ENCODE measurements at places on chromosomes 7 and 10. TPM values are rescaled to one million over a fixed set of nuclear protein-coding genes. Genes with fewer than 3 reads are reported as not detected.

Gene OPN4
- not detected for total RNA-seq

GRCh38 chr7:93914581-93915066, 6.9 kb upstream of the GNG11 start:
- H3K27ac ChIP-seq: no peak overlapping the region
- H3K4me3 ChIP-seq: no peak overlapping the region
- DNase-seq: no peak
- no peaks in the 10 kb centered on the region for H3K4me1 ChIP-seq
- no peaks in the 10 kb centered on the region for H3K36me3 ChIP-seq

Gene SLC4A2
- total RNA-seq: 117 TPM

DNA sequence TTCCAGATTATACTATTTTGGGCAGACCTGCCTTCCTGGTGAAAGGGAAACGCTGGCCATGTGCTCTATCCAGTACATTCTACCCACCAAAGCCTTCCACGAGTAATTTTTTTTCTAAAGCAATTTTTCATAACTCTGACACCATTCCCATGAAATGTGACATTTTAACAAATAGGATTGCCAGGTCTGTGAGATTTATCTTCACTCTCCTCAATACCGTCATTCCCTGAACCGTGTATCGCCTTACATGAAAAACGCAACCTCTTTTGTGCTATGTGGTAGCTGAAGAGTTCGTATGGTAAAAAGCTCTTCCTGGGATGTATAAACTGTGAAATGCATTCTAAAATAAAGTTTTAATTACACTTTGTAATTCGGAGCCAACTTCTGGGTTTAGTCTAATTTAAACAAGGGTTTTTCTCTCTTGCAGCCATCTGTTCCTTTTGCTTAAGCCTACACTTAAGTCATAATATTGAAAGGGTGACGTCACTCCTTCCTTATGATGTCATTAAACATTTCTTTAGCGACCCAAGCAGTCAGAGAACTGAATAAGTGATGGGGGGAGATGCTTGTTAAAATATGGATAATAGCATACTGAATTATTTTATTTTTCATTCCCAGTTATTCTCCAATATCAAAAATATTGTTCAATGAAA, 27.7 kb downstream of the C1QL3 start:
- H3K27ac ChIP-seq: no peak overlapping the region
- H3K36me3 ChIP-seq: peaks cover 4% of the 10 kb centered on the region
- no peaks in the 10 kb centered on the region for H3K27me3 ChIP-seq
- H3K4me3 ChIP-seq: no peak overlapping the region

DNA sequence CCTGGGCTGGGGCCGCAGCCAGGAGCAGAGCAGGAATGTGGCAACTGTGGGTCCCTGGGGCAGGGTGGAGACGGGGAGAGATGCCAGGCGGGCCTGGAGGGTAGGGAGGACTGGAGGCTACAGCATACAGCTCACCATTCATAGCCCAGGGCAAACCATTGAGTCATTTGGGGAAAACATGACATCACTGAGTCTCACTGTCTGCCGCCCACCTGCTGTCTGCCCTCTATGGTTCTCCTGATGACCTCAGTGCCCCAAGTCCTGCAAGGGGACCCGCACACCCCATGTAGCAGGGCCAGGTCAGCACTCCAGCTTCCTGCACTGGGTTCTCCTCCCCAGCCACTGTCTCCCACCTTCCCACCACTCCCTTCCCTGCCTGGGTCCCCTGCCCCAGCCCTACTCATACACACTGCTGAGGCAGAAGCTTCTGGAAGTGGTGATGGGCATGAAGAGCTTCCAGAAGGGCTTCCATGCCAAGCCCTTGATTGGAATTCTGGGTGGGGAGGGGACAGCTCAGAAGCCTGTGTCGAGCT, 10.4 kb downstream of the CHST3 start:
- H3K4me1 ChIP-seq: no peaks in the 10 kb centered on the region
- H3K27me3 ChIP-seq: no peaks in the 10 kb centered on the region
- no peak overlapping the region for H3K4me3 ChIP-seq

DNA sequence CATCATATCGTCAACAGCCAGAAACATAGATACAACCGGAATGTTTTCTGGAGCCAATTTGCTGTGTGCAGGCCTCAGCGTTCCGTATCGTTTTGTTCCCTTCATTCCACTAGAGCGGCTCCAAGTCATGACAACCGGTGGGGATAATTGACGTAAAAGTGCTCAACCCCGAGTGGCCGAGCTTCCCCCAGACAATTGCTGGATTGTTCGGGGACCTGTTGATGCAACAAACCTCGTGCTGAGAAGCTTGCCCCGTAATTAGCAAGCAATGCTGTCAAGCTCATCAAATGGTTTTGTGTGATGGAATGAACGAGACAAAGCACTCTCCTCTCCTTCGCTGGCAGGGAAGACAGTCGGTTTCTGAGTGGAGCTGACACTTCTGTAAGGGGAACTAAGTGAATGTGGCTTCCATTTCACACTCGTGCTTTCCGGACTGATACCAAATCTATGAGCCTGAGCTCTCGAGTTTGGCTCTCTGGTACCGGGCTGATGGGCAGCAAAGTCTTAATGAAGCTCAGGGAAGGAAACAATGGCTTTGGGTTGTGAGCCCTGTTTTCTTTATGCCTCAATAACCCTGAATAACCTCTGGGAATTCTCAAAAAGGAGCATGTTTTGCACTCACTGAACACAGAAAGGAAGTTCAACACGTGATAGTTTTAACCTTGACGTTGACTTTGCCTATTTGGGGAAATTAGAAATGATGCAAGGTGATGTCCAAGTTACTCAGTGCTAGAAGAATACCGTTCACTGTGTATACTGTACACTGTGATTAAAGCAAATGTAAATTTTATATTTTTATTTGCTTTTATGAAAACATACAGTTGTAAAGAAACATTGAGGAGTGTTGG, 220.5 kb downstream of the BAMBI start:
- no peaks in the 10 kb centered on the region for H3K27me3 ChIP-seq
- H3K4me3 ChIP-seq: no peak overlapping the region
- DNase-seq: no peak
- H3K27ac ChIP-seq: no peak overlapping the region
- no peaks in the 10 kb centered on the region for H3K36me3 ChIP-seq

Gene C10orf62
- not detected for total RNA-seq

DNA sequence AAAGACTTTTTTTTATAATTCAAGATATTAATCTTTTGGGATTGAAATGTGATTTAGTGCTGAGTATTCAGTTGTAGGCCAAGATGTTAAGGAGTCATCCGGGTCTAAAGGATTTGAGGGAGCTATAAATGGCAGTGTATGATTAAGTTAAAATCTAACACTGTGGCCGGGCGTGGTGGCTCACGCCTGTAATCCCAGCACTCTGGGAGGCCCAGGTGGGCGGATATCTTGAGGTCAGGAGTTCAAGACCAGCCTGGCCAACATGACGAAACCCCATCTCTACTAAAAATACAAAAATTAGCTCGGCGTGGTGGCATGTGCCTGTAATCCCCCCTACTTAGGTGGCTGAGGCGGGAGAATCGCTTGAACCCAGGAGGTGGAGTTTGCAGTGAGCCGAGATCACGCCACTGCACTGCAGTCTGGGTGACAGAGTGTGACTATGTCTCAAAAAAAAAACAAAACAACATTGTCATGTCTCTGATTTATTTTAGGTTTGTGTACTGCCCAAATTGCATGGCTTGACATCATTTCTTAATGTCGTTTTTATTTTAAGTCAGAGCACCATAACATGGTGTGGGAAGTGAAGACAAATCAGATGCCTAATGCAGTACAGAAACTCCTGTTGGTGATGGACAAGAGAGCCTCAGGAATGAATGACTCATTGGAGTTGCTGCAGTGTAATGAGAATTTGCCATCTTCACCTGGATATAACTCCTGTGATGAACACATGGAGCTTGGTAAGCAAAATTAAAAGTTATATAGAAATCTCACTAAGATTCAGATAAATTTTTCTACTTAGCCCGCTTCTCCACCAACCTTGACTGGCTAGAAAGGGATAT, 10.7 kb downstream of the HBP1 start:
- H3K27ac ChIP-seq: peak overlapping the region; percentile 30
- peaks cover 19% of the 10 kb centered on the region for H3K4me1 ChIP-seq
- H3K36me3 ChIP-seq: peaks cover 12% of the 10 kb centered on the region
- H3K27me3 ChIP-seq: no peaks in the 10 kb centered on the region

DNA sequence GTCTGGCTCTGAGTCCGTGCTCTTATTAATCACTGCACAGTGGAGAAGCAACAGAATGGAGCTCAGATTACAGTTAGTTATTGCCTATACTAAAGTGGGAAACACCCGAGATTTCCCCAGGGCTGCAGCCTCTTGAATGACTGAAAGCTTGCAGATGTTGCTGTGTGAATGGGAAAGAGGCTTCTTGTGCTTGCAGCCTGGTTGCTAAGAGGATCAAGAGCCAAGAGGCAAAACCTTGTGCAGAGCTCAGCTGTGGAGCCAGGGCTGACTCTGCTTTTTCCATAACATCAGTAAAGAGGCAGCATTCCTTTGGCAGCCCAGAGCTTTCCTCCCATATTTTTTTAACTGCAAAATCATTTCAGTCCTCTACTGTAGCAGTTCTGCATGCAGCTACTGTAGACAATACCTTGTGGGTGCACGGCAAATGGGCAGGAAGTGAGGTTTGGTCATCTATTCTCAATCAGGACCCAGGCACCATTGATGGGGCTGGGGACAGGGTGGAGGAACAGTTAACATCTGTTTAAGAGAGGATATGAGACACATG, 86.5 kb downstream of the RALA start:
- H3K4me1 ChIP-seq: no peaks in the 10 kb centered on the region
- DNase-seq: no peak
- H3K27me3 ChIP-seq: no peaks in the 10 kb centered on the region
- no peak overlapping the region for H3K4me3 ChIP-seq
- H3K36me3 ChIP-seq: peaks cover 22% of the 10 kb centered on the region

DNA sequence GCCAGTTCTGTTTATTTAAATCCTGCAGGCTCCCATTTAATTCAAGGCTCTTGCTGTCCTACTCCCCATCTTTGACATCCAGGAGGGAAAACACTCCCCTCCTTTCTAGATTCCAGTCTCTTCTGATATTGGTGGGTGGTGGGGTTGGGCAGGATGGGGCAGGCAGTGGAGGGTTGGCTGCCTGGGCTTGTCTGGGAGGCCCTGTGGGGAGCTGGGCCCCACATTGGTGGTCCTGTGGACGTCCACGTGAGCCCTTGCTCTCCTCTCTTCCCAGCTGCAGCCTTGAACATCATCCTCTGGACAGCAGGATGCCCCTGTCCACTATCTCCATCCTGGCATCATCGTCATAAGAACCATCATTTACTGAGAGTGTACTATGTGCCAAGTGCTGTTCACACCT, 108.9 kb upstream of the PCBD1 start:
- H3K4me1 ChIP-seq: no peaks in the 10 kb centered on the region
- no peaks in the 10 kb centered on the region for H3K36me3 ChIP-seq
- DNase-seq: no peak

- no peaks in the 10 kb centered on the region for H3K4me1 ChIP-seq
- H3K27ac ChIP-seq: no peak overlapping the region
- H3K36me3 ChIP-seq: no peaks in the 10 kb centered on the region
- peaks cover 17% of the 10 kb centered on the region for H3K27me3 ChIP-seq
- H3K4me3 ChIP-seq: no peak overlapping the region
Observed at GRCh38 chr10:31731711-31732110, 196.9 kb downstream of the ARHGAP12 start.

DNA sequence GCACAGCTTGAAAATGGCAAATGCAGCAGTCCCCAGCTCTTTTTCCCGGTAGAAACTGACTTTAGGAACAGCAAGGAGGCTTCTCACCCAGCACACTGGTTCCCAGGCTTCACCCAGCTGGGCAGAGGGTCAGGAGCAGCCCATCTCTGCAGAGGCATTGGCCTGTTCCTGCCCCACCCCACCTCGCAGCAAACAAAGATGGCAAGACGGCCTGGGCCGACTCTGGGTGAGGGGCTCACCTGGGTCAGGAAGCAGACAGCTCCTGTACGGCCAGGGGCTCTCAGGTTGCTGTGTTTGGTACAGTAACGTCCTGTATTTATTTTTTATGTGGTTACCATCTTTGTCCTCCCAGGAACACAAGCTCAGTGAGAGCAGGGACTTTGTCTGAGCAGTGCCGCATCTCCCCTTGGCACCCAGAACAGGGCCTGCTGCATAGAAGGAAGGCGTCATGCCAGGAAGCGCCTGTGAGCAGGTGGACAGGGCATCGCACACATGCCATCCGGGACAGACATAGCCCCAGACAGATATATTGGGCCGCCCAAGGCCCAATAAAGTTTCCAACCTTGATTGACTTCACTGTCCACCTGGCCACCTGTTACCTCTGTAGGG, 585.0 kb upstream of the FOXK1 start:
- no peak for DNase-seq
- no peak overlapping the region for H3K27ac ChIP-seq
- H3K4me3 ChIP-seq: no peak overlapping the region
- peaks cover 6% of the 10 kb centered on the region for H3K27me3 ChIP-seq

Gene ADGRA1
- total RNA-seq: not detected

DNA sequence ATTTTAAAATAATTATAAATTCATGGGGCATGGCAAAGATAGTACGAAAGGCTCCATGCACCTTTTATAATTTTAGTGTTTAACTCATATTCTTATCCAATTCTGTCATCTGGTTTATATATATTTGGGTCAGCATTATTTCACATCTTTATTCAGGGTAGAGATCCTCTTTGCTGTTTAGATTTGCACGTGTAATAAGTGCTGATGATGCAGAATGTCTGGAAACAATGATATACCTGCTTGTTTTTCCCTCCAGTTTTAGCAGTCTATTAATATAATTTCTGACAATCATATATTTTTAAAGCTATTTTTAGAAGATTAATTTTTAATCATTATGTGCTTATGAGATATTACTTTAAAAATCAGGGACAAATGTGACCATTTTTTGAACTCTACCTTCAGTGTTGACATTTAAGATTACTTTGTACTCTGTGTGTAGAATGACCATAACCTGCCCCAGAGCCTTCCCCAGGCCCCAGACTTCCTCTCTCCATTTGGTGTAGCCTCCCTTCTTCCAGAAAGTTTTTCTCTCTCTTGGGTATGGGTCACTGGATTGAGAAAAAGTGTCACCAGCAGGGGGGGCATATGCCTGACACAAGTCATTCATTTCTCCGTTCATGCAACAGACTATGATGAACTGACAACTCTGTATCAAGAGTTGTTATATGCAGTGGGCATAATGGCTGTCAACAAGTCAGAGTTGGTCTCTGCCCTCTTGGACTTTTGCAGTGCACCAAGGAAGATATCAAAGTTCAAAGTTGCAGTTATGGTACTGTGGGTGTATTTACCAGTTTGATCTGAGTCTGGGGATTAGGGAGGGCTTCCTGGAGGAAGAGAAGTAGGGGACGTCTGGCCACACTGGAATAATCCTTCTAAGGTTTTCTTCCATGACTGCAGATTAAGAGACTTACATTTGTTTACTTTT, 192.6 kb upstream of the CCDC6 start:
- no peak overlapping the region for H3K27ac ChIP-seq
- no peak overlapping the region for H3K4me3 ChIP-seq
- H3K4me1 ChIP-seq: no peaks in the 10 kb centered on the region

DNA sequence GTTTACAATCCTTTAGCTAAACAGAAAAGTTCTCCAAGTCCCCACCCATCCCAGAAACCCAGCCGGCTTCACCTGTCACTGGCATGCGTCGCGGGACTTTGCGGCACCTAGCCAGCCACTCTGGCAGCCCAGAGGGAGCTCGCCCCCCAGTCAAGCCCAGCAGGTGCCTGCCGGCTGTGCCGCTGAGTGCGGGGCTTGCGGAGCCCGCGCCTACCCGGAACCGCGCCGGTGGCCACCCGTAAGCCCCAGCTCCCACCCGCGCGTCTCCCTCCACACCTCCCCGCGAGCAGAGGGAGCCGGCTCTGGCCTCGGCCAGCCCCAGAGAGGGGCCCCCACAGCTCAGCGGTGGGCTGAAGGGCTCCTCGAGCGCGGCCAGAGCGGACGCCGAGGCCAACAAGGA, 446.1 kb downstream of the GRM8 start:
- no peaks in the 10 kb centered on the region for H3K4me1 ChIP-seq
- no peak for DNase-seq
- H3K27ac ChIP-seq: no peak overlapping the region
- no peak overlapping the region for H3K4me3 ChIP-seq
- no peaks in the 10 kb centered on the region for H3K36me3 ChIP-seq
- H3K27me3 ChIP-seq: no peaks in the 10 kb centered on the region
